Activated naive CD8-positive, alpha-beta T cell treated with anti-CD3 and anti-CD28 coated beads for 36 hours (primary cell): ENCODE measurements at places on chromosomes 3 and 15.

GRCh38 chr3:66472313-66473134 lies 28.3 kb downstream of the LRIG1 start:
- DNase-seq: peak; percentile 28

GRCh38 chr3:55655544-55655943 lies 168.4 kb upstream of the WNT5A start:
- no peak for DNase-seq

- DNase-seq: no peak
Observed at GRCh38 chr3:54262541-54262940, 140.2 kb downstream of the CACNA2D3 start.

GRCh38 chr3:196412704-196413103 lies 19.5 kb downstream of the UBXN7 start:
- DNase-seq: no peak

DNA sequence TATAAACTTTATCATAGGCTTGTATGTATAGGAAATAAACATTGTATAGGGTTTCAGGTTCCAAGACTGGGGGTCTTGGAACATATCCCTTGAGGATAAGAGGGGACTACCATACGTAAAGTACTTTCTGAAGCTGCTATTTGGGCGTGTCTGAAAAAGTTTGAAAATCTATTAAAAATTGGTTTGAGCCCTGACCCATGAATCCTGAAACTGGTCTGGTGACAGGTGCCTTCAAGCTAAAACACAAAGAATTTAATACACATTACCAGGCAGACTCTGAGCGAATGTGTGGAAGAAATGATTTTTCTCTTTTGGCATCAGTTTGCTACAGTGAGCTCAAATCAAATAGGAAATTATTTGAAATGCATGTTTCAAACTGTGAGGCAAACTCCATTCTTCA lies 16.3 kb downstream of the TF start:
- no peak for DNase-seq

DNA sequence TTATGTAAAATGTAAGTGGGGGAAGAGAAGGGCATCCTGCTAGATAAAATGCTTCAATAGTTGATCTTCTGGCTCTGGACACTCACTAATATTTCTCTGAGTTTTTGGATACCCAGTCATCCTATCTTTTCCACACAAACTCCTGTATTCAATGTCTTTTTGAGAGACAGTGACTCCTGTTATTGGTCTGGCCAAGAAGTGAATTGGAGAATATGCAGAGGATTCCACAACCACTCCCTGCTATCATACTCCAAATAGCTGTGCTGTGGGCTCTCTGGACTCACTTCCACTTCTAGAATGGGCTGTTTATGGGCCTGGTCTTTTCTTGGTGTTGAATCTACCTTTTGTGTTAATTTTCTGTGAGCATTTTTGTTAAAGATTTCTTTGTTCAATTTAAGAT lies 376.8 kb downstream of the NLGN1 start:
- no peak for DNase-seq

DNA sequence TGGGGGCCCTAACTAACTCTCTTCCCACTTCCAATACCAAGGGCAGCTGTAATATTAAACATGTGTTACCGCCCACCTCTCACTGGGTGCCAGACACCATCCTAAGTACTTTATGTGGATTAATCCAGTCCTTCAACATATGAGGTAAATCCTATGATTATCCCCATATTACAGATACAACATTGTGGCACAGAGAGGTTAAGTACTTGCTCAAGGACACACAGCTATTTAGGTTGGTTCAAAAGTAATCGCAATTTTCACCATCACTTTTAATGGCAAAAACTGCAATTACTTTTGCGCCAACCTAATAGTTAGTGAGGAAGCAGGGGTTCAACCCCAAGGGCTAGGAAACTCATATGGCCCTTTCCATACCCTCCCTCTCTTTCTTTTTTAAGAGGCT lies 100.8 kb downstream of the SEMA5B start:
- DNase-seq: no peak

DNA sequence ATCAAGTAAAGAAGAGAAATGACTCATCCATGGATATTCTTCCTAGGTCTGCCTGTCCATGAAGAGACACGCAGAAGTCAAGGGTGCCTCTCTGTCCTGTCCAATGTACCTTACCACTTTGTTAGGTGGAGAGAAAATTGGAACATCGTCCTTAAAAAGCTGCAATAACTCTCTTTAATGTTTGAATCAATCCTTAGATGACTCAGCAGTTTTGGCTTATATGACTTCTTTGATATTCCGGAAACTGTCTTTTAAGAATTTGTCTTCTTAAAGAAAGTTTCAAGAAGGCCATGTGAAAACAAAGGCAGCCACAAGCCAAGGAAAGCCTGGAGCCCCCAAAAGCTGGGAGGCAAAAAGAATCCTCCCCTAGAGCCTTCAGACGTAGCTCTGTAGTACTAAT lies 49.2 kb downstream of the MRPL3 start:
- DNase-seq: no peak

- DNase-seq: no peak
Observed at GRCh38 chr3:178297740-178298139, 238.5 kb upstream of the KCNMB2 start.

GRCh38 chr3:150913133-150913922 lies 8.1 kb upstream of the MINDY4B start:
- DNase-seq: no peak

DNA sequence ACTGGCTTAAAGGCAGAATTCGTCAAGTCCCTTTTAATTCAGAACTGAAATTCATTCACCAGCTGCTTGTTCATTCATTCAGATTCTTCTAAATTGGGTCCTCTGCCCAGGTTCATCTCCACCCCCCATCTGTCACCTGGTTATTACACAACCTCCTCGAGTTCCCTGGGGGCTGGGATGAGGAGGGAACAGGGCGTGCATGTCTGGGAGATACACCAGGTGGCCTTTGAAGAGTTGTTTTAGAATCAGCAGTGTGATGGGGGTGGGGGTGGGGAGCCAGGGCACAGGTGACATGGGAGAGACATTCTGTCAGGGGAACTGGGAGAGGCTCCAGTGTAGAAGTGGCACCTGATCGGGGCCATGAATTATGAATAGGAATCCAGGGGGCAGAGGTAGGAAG lies 8.2 kb downstream of the SNX33 start:
- DNase-seq: no peak

DNA sequence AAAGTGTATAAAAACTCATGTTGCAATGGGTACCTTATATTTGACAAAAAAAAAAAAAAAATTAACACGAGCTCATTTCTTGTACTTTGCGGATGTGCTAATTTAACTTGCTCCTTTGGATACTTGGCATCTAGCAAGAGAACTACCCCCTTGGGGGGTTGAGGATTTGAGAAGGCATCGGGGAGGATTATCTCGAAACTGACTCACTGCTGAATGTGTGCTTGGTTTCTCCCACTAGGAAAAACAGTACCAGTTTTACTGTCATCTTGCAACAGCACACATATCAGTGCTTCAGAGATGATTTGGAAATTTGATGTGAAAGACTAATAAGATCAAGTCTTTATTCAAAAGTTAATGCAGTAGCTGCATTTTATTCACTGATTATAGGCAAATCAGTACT lies 891 bp downstream of the EXOG start:
- DNase-seq: no peak

DNA sequence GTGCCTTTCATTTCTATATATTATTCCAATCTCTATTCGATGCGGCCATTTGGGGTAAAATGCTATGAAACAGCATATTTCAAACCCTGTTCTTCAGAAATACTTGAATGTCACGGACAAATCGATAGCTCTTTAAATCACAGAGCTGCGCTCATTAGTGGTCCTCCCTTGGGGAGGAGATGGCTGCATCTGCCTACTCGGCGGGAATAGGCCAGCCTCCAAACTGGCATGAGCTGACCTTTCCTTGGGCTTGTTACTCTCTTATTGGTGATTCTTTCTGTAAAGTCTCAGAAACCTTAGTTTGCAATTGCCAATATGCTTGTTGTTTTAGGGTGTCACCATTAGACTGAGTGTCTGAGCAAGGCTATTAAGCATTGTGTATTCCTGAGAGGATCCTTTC lies 120.9 kb downstream of the BDH1 start:
- DNase-seq: no peak

GRCh38 chr3:157059661-157060060 lies 100.3 kb downstream of the CCNL1 start:
- DNase-seq: no peak

DNA sequence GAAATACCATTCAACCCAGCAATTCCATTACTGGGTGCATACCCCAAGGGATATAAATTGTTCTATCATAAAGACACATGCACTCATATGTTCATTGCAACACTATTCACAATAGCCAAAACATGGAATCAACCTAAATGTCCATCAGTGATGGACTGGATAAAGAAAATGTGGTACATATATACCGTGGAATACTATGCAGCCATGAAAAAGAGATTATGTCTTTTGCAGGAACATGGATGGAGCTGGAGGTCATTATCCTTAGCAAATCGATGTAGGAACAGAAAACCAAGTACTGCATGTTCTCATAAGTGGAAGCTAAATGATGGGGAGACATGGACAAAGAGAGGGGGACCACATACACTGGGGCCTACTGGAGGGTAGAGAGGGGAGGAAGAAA lies 5.5 kb upstream of the MYRIP start:
- DNase-seq: no peak

GRCh38 chr3:155370198-155370597 lies 76.7 kb upstream of the STRIT1 start:
- DNase-seq: no peak

- no peak for DNase-seq
Observed at GRCh38 chr15:42050484-42051255, 29.8 kb upstream of the PLA2G4E start.

DNA sequence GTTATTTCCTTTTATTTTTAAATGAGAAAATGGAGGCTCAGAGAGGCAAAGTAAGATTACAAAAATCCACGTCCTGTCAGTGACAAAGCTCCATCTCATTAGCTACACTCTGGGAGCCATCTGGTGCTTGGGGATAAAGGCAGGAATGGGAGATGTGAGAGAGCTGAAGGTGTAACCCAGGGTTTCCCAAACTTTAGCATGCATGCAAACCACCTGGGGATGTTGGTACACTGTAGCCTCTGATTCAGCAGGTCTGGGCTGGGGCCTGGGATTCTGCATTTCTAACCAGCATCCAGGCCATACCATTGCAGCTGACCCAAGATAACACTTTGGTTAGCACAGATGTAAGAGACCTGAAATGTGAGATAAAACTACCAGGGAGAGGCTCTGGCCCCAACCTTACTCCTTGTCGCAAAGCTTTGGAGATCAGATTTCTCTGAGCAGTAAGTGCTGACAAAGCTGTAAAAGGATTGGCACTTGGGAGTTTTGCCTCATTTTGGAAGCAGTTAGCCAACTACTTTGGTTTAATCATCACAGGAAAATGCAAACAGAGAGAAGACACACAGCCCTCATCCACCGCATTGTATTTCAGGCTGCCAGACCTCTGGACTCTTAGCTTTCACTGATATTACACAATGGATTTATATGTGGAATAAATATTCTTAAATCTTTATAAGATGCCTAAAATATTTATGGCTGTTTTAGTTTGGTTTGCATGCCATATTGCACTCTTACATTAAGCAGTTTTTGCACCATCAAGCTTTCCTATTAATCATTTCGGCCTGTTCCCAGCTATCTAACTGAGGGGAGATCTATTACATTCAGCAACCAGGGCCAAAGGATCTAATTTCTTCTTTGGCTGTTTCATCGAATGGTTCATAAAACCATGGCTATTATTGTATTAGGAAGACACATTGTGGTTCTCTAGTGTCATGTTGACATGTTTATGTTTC lies 263.0 kb downstream of the EBLN2 start:
- DNase-seq: no peak

GRCh38 chr3:36918050-36918449 lies 26.8 kb downstream of the TRANK1 start:
- no peak for DNase-seq

GRCh38 chr3:97948351-97949109 lies 23.7 kb downstream of the RIOX2 start:
- DNase-seq: no peak

DNA sequence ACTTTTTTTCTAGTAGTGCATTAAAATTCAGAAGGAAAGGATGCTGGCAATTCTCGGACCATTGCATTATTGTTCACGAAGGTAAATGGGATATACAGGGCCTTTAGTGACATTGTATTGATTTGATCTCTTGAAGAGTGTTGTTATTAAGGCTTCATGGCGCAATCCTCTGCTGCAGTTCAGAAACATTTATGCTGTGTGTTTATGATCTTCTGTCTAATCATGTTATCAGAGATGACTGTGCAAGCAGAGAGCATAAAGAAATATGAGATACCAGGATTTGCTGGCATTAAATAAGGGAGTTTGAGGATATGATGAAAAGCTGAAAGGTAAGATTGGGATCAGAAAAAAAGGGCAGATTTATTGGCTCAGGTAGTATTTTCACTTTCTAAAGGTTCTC lies 180.6 kb downstream of the EPHA6 start:
- DNase-seq: no peak

GRCh38 chr15:41019174-41019573 lies 65.9 kb downstream of the CHAC1 start:
- no peak for DNase-seq

DNA sequence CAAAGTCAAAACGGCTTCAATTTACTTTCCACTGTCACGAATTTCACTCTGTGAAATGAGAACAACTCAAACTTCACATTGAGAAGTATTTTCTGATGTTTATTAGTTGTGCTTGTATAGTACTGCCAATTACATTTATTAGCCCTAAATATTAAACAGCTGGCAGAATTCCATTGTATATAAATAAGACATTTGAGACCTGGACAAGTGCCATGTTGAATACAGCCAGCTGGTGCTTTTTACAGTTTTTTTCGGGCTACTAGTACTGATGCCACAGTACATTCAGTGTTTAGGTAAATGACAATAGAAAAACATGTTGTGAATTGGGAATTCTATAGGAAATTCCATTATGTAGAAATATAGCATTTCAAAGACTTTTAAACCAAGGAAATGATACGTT lies 79.0 kb downstream of the EPHA3 start:
- DNase-seq: no peak
